ENCODE measurements at places on chromosomes 1 and 21.
A peak's percentile ranks its signal among the peaks of the same experiment; 100 is the strongest.

- no peak for DNase-seq
Measured at GRCh38 chr1:93317207-93317606, 28.5 kb upstream of the DR1 start.

DNA sequence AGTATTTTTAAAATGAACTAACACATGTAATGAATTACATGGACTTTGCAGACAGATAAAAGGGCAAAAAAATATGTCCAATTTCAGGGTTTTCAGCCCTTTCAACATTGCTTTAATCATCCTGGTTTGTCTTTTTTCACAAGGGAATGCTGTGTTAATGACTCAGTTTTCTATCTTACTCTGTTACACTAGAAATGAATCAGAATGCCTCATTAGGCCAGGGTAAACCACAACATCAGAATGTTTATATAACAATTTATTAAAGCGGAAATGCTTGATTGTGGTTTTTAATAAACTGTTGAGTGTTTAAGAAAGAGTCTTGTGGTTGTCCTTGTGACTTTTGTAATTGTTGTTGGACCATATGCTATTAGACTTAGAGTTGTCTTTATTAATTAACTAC lies 13.5 kb downstream of the GORAB start:
- no peak for DNase-seq

DNA sequence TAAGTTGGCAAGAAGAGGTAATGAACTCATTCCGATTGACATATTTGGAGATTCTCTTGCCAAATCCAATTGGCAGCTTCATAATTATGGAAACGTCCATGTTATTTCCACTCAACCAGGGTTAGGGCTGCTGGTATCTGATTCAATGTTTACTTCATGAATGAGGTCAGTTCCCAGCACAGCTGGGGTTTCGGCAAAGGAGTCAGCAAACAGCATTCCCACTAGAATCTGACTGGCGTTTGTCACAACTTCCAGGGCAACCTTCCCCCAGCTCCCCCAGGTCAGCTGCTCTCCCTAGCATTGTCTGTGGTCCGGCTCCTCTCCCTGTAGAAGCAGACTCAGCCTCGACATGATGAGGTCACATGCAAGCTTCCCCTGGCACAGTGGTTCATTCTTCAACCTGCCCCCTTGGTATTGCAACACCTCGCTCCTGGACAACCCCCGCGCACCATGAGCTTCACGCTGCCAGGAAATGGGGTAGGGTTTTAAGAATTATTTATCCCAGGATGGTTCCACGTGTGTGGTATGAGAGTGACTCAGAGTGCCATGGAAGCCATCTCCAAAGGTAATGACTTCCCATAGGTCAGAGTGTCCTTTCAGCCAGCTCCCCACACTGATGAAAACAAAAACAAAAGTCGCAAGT lies 100.7 kb upstream of the SLC25A33 start:
- no peak for DNase-seq

GRCh38 chr1:97832481-97832880 lies 88.4 kb downstream of the DPYD start:
- no peak for DNase-seq

GRCh38 chr1:164562511-164562910 lies 3.5 kb downstream of the PBX1 start:
- no peak for DNase-seq

- no peak for DNase-seq
Measured at GRCh38 chr1:75733661-75734060, 9.2 kb downstream of the ACADM start.

GRCh38 chr1:112882271-112882744 lies 73.7 kb downstream of the SLC16A1 start:
- no peak for DNase-seq

DNA sequence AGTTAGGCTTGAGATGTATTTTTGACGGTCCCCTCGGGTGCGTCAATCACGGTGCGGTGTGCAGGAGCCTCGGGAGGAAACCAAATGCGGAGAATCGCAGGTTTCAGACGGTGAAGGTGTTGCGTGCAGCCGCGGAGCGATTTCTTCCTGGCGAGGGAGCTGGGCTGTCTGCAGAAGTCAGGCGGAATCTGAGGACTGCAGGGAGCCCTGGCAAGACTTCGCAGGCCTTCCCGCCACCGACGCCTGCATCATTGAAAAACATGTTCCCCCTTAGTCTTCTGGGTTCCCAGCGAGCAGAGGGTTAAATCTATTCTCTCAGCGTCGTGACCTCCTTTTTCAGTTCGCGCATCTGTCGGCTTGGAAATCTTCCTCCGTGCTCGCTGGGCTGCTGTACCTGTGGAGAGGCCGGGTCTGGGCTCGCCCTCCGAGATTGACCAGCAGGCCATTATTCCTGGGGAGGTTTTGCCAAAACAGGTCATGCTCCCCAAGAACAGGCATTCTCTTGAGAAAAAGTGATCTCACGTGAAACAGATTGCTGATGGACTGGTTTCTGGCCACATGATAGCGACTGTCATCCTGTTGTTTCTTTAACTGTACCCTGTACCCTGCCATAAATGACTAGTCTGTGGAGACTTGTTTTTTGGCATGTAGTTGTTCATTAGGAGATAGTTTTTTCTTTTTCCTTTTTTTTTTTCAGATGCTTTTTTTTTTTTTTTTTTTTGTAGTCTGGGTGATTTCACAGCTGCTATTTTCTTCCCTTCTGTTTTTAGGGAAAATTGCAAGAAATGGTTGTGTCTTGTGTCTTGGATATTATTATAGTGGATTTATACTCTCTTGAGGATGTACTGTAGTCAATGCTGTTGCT lies 894 bp downstream of the EPB41 start:
- no peak for DNase-seq

DNA sequence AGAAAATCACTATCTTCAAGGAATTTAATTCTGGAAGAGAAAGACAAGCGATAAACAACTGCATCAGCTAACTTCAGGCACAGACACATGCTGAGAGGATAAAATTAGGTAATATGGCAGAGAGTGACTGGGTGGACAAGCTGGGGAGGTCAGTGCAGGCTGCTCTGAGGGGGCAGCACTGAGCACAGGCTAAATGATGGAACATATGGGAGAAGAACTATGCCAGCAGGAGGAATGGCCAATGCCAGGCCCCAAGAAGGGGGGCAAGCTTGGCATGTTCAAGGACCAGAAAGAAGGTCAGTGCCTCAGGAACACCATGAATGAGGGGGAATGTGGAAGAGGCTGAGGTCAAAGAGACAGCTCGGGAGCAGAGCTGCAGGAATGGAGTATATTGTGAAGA lies 190.7 kb upstream of the MAP1LC3C start:
- no peak for DNase-seq

- no peak for DNase-seq
Measured at GRCh38 chr1:93016171-93016570, 54.9 kb upstream of the DIPK1A start.

DNA sequence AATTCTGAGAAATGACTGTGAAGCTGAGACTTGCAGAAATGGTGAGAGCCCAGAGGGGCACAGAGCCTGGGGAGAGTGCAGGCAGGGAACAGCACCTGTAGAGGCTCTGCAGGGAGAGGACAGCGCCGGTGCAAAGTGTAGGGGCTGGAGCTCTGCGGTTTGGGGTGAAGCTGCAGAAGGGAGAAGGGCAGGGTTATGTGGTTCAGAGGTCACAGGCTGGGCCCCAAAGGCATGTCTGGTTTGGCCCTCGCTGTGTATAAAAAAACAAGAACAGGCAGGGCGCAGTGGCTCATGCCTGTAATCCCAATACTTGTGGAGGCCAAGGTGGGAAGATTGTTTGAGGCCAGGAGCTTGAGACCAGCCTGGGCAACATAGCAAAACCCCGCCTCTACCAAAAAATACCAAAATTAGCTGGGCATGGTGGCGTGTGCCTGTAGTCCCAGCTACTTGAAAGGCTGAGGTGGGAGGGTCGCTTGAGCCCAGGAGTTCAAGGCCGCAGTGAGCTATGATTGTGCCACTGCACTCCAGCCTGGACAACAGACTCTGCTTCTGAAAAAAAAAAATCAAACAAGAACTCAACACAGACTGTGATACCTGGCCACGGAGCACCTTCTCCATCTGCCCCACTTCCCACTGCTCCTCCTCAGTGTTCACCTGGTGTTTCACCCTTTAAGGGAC lies 29.1 kb downstream of the SERINC2 start:
- DNase-seq = no peak

DNA sequence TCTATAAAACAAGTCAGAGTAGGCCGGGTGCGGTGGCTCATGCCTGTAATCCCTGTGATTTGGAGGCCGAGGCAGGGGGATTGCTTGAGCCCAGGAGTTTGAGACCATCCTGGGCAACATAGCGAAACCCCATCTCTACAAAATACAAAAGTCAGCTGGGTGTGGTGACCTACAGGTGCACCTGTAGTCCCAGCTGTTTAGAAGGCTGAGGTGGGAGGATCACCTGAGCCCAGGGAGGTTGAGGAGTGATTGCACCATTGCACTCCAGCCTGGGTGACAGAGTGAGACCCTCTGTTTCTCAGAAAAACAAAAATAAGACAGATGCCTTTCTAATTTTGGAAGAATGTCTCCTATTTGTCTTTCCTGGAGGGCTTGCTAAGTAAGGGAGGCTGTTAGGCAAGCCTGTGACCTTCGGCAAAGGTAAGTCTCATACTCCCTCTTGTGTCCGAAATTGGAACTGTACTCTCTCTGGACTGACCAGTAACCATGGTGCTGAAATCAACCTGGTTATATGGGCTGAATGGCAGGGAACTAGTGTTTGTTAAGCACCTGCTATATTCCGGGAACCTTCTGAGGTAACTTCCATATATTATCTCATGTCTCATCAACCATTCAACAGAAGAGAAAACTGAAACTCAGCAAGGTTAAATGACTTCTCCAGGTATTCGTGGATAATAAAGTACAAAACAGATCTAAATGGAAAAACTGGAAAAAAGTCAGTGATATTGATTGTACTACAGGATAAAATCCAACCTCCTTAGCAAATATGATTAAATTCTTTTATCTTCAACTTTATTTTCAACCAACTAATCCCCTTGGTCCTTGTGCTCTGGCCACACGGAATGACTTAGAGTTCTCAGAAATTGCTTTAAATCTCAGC lies 11.8 kb upstream of the RAB3B start:
- peak; percentile 79 for DNase-seq

GRCh38 chr1:156608036-156608674 lies 6.9 kb upstream of the GPATCH4 start:
- DNase-seq = peak; percentile 75

- no peak for DNase-seq
Measured at GRCh38 chr1:90564164-90564563, 152.9 kb downstream of the BARHL2 start.

DNA sequence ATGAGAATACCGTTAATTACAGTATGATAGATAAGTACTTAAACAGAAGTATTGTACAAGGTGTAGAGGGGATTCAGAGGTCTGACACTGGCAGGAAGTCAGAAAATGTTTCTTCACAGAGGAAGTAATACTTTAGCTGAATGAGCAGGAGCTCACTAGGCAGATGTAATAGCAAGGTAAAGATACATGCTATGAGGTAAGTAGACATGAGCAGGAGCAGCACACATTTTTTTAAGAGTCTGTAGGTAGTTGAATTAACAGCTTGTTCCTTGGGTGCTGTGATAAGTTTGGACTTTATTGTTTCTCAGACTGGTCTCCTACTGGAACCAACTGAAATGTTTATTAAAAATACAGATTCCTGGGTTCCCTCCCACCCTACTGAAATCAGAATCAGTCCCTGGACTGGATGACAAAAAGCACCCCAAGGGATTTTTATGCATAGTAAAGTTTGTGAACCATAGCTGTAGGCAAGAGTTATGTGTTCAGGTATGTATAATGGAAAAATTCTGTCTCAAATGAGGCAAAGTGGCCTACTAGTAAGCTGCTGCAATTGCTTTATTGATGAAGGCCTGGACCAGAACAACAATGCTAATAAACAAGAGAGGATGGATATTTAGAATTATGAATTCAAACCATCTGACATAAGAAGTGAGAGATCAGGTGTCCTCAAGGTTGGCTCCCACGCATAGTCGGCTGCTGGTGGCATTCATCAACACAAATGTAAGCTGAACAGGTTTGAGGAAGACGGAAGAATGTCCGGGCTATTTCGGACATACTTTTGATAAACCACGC lies 902 bp downstream of the AP4B1 start:
- DNase-seq = no peak

- DNase-seq = no peak
Measured at GRCh38 chr1:101588677-101589076, 351.9 kb downstream of the S1PR1 start.

DNA sequence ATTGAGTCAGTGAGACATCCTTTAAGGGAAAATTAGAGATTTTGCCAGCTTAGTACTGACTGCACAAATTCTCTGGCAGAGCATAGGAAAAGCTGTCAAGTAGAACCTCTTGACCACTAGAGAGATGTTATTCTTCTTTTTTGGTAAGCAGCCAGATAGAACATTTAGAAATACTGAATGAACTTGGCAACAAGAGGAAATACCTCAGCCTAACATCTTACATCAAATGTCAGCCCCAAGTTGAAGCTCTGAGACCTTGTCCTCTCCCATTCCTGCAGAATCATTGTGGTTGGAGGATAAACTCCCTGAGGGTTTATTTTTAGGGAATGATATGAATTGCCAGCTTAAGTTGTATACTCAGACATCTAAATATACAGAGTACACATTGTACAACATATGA lies 53.5 kb downstream of the MIGA1 start:
- no peak for DNase-seq

DNA sequence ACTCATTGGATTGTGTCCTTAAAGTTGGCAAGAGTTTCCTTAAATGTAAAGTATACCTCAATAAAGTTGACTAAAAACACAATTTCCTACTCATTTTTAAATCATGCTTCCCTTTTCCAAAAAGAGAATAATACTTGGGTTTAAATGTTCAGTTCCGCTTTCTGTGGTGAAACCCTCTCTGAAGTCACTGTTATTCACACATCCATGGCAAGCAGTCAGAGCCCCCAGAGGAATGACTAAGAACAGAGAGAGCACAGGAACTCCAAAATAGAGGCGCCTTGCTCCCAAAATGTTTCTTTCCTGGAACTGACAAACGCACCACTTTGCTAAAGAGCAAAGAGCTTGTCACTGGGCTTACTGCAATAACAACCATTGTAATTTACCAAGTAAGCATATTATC lies 142.5 kb downstream of the TIAM1 start:
- no peak for DNase-seq

GRCh38 chr1:38028105-38028591 lies 15.6 kb downstream of the UTP11 start:
- DNase-seq = no peak

DNA sequence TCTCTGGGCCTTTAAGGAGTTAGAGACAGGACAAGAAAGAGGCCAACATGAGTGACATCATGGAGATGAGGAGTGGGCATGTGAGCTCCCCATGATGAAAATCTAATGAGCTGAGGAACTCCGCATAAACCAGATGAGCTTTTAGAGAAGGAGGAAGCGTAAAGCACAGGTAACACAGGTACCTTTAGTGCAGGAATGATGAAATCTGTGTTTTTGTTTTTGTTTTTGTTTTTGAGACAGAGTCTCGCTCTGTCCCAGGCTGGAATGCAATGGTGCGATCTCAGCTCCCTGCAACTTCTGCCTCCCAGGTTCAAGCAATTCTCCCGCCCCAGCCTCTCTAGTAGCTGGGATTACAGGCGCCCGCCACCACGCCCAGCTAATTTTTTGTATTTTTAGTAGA lies 12.7 kb upstream of the FAM89A start:
- no peak for DNase-seq

- no peak for DNase-seq
Measured at GRCh38 chr1:111738436-111739193, 580 bp downstream of the INKA2 start.

All from NCI-H187 treated with DMSO at 0.1 percent for 48 hours (cell line).